ENCODE measurements at places on chromosomes 1 and 21.
A peak's percentile ranks its signal among the peaks of the same experiment; 100 is the strongest.

- DNase-seq, result no peak
Observed at GRCh38 chr1:204591473-204592090, 75.4 kb downstream of the MDM4 start.

DNA sequence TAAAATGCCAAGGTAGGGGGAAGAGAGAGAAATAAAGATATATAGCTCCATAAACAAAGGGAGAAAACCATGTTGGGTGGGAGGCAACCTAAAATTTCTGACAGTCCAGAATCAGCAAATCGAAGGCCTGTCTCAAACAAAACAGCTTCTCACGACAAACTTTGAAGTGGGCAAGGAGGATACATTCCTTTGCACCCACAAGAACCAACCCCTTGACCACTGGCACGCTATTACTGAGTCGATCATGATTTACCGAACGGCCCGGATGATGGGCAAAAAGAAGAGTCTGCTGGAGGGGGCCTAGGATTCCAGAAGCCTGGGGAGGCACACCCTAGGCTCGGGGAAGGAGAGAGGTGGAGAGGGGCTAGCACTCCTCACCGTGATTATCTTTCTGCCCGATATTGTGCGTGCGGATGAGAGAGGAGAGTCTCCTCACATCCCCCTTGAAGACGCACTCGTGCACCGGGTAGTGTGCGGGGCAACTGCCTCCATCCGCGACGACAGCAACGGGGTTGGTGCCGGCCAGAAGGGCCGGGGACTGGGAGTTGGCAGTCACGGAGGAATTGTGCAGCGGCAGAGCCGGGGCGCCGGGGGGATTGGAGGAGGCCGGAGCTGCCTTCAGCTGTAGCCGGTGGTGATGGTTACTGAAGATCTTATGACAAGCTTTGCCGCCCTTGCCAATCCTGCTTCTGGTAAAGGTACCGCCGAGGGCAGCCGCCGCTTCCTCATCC, 756 bp downstream of the ANKRD13C start:
- DNase-seq, result no peak

DNA sequence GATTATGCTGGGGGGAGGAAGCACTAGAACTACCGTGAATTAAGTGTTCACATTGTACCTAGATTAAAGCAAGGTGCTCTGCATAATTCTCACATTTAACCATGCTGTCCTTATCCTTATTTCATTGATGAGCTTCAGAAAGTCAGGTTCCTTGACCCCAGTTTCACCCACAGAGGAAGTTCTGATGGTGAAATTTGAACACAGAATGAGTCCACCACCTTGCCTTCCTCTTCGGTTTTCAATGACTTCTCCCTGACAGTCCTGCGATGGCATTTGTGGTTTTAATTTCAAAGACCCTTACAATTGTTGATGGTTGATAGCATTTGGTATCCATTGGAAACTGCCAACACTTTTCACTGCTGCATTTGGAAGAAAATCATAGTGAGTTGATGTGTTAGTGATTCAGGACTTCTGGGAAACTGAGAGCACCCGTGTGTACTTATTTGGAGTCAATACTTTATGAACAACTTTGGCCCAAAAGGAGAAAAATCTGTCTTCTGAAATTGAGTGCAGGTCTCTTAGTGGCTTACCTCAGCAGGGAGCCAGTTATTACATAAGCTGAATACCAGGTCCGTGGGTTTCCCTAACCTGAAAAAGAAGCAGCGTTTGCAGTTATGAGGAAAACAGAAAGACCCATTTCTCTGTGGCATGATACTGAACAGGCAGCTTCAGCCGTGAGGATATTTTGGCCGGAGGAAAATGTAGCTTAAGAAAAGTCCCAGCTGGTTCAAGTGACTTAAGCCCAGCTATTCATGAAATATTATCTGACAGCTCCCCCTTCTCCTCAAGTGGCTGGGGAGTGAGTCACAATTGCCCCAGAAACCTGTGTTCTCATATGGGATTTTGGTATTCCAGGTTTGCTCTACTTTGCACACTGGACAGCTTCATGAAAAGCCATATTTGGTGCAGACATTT, 47.5 kb downstream of the ROR1 start:
- DNase-seq, result no peak

GRCh38 chr1:66270119-66270812, 263.7 kb upstream of the SGIP1 start:
- DNase-seq, result no peak

DNA sequence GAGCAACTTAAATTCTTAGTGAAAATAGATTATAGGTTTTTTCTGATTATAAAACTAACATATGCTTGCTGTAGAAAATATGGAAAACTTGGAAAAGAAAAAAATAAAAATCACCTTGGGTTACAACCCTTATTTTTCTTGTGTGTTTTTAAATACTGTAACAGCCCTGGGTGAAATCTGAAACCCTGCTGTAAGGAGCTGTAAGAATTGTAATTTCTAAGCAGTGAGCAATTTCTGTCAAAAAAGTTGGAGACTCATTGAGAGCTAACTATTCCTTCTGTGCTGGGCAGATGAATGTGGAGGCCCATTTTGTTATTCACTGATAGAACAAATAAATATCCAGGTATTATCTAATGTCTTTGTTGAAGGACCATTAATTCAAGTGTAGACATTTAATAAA, 42.6 kb downstream of the ADCY10 start:
- DNase-seq, result no peak

DNA sequence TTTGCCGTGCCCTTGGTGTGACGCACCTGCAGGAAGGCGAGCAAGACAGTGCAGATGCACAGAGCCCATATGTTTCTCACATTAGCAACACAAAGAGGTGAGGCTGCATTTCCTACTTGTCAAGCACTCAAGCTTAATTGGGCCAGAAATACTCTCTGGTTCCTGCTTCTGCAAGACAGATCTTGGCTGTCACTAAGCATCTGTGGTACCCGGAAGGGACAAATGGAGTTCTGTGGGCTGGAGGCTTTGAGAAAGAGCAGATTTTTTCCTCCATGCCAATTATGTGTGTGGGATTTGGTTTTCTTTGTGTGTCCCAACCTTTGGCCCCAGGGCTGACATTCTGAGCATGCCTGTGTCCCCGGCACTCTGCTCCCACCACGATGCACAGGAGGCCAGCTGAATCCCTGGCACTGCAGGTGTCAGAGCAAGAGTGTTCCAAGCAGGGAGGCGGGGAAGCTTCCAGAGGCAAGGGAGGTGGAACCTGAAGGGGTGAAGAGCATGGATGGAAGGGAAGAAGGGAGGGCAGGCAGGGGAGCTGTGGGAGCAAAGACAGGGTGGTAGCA, 52.0 kb upstream of the STUM start:
- peak; percentile 72 for DNase-seq

- no peak for DNase-seq
Observed at GRCh38 chr1:118905196-118905595, 82.9 kb downstream of the TBX15 start.

DNA sequence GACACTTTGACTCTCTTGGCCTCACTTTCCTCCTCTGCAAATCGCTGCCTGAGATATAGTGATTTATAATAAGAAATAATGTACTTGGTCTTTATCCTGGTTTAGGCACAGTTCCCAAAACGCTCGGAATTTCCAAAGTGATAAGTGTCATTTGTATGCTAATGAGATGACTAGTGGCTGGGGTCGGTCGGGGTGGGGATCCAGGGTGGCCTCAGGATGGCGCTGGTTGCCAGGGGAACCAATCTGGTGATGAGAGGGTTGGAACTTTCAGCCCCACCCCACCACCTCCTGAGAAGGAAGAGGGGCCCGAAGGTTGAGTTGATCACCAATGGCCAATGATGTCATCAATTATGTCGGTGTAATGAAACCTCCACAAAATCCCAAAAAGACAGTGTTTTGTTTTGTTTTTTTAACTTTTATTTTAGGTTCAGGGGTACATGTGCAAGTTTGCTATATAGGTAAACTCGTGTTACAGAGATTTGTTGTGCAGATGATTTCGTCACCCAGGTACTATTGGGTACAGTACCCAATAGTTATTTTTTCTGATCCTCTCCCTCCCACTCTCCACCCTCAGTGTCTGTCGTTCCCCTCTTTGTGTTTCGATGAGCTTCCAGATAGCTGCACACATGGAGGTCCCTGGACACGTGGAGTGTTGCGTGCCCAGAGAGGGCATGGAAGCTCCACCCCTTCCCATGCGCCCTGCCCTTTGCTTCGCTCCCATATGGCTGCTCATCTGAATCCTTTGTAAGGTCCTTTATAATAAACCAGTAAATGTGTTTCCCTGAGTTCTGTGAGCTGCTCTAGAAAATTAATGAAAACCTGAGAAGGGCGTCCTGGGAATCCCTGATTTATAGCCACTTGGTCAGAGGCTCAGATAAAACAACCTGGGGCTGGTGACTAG, 97.2 kb downstream of the KCNN3 start:
- no peak for DNase-seq

DNA sequence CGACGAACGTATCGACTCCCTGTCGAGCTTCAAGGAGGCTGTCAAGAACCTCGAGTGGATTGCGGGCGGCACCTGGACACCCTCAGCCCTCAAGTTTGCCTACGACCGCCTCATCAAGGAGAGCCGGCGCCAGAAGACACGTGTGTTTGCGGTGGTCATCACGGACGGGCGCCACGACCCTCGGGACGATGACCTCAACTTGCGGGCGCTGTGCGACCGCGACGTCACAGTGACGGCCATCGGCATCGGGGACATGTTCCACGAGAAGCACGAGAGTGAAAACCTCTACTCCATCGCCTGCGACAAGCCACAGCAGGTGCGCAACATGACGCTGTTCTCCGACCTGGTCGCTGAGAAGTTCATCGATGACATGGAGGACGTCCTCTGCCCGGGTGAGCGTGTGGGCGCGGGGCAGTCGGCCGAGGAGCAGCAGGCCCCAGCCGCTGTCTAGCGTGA, 28.0 kb downstream of the COL6A2 start:
- DNase-seq, result no peak

GRCh38 chr1:40140211-40140973, 20.8 kb upstream of the RLF start:
- no peak for DNase-seq

DNA sequence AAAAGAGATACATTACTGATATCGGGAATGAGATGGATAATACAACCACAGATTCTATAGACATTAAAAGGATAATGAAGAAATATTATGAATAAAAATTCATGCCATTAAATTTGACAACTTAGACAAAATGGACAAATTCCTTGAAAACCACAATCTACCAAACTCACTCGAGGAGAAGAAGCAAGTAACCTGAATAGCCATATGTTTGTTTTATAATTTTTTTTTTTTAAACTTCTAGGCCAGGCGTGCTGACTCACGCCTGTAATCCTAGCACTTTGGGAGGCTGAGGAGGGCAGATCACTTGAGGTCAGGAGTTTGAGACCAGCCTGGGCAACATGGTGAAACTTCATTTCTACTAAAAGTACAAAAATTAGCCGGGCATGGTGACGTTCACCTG, 327.9 kb downstream of the VAV3 start:
- no peak for DNase-seq

- DNase-seq, result no peak
Observed at GRCh38 chr1:15023976-15024375, 129.6 kb upstream of the TMEM51 start.

- no peak for DNase-seq
Observed at GRCh38 chr1:19758227-19758830, 41.4 kb downstream of the TMCO4 start.

GRCh38 chr1:31811605-31812004, 4.2 kb downstream of the SPOCD1 start:
- DNase-seq, result no peak

DNA sequence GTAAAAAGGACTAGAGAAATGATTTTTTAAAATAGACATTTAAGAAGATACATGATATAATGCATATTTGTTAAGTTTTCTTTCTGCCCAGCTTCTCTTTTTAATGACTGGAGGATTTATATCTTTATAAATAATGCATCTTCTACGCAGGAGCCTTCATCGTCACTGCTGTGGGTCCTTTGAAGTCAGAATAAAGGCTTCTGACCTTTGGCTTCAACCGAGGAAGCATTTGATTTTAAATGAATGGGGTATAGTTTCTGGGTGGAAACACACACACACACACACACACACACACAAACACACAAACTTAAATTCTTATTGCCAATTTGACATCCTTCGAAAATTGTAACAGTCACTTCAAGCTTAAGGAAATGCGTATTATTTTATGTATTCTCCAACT, 690.9 kb downstream of the BRINP3 start:
- no peak for DNase-seq

DNA sequence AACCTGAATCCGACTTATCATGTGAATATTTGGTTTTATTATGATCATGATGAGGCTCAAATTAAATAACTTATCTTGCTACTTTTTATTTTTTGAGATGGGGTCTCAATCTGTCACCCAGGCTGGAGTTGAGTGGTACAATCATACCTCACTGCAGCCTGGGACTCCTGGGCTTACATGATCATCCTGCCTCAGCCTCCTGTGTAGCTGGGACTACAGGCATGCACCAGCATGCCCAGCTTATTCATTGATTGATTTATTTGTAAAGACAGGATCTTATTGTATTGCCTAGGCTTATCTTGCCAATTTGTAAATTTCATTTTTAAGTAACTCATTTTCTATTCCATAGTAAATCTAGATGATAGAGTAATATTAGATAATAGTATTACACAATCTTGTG, 84.3 kb downstream of the COL11A1 start:
- DNase-seq, result no peak

DNA sequence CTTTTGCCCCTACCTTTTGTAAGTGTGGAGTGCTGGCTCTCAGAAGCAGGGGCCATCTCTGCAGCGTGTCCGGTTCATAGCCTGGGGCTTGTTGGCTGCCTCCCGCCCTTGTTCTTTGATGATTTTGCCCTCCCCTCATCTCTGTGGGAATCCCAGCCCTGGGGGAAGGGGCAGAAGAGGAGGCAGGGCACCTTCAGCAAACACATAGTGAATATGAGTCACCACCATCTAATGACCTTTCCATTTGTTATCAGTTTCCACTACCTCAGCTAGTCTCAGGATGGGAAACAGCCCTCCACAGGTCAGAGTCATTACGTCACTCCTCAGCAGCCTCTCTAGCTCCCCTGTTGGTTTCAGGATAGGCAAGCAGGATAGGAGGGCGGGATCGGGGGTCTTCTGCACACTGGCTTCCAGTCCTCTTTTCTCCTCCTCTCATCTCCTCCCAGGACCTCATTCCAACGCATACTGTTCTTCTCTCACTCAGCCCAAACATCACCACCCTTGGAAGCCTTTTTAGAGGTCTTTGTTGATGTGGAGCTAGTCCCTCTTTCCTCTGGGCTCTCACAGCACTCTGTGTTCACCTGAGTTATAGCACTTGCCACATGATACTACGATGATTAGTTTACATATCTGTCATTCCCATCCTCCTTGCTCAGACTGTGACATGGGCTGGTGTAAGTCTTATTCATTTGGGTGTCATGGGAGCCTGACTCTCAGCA, 15.8 kb downstream of the GADD45A start:
- no peak for DNase-seq

DNA sequence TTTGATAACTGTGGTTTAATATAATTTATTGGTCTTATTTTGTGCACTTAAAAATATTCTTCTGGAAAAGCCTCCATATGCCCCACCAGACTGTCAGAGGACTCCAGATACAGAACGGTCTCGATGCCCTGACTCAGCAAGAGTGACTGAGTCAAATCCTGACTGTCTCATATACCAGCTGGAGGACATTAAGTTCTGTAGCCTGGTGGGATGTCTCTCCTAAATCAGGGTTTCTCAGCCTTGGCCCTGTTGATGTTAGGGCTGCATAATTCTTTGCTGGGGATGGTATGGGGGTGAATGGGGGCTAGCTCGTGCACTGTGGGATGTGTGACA, 67.7 kb upstream of the TLR5 start:
- no peak for DNase-seq
